Natural killer cell treated with Interleukin-12 subunit alpha and Interleukin-12 subunit beta and Interleukin-15 and Interleukin-18, amount 100 ng/mL, for 72 hours (primary cell): ENCODE measurements at places on chromosomes 2 and 18. TPM values are rescaled to one million over a fixed set of nuclear protein-coding genes. Genes with fewer than 3 reads are reported as not detected.

The DSG4 gene
- total RNA-seq, result not detected

GRCh38 chr2:15688924-15689568 is 97.4 kb downstream of the DDX1 start:
- DNase-seq, result no peak

The SH2D6 gene
- total RNA-seq, result 0.81 TPM

DNA sequence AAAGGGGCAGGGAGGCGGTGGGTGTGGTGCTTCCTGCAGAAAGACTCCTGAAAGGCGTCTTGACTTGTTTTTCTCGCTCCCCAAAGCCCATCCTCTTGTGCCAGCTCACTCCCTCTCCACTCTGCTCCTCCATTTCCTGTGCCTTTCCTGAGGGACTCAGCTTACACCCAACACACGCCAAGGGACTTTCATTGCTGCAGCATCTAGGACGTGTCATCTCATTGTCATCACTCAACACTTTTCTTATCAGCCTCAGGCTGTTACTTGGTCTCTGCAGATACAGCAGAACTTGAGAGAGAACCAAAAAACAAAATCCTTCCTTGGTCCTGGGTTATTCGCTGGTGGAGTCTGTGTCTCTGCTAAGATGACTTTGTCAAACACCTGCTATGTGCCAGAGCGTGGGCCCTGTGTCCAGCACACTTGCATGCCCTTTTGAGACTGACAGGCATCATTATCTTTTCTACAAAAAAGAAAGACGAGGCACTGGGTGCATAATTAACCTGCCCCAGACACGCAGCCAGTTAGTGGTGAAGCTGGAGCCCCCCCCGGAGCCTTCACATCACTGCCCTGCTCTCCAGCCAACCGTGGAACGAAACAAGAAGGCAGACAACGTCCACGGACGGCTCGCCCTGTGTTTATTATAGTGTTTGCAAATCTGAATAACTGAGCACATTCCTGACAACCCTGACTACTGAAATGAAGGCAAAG is 261.7 kb upstream of the HDAC4 start:
- no peak for DNase-seq
